ENCODE measurements at places on chromosomes 12 and 14.

GRCh38 chr12:71662849-71663560 lies 643 bp downstream of the ZFC3H1 start:
- peak; percentile 69 for DNase-seq

GRCh38 chr14:82394916-82395315 lies 861.3 kb upstream of the SEL1L start:
- DNase-seq = no peak

GRCh38 chr14:105307052-105307727 lies 6.4 kb upstream of the BRF1 start:
- no peak for DNase-seq

GRCh38 chr14:69963966-69964365 lies 84.8 kb downstream of the SMOC1 start:
- DNase-seq = no peak

GRCh38 chr12:109098183-109098604 lies 797 bp downstream of the UNG start:
- DNase-seq = no peak

DNA sequence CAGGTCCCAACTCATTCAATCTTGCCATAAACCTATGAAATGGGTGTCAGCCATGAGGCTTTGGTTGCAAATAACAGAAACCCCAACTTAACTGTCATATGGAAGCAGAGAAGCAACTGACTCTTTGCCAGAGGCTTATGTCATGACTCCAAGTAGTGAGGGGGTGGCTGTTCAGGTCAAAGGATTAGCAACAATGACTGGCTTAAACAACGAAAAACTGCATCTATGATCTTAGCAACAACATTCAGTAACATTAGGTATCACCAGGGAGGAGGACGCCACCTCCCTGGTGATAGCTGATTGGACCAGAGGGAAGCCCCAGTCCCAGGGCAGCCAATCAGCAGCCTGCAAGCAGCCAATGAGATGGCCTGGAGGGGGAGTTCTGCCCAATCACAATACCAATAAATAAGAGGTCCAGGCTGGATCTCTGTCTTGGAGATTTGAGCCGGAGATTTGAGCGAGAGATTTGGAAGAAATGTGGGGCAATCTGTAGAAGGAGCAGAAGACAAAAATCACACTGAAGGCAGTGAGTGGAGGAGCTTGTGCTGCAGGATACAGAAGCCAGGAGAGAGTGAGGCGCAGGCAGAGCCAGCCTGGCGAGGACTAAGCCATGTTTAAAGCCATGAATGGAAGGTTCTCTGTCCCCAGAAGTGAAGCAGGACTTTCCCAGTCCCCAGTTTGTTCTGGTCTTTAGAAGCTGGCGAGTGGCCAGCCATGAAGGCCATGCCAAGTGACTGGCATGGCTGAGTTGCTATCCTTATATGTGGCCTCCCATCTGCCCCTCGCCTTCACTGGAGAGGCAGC lies 93.3 kb downstream of the CALM1 start:
- DNase-seq = no peak

GRCh38 chr12:83052890-83053541 lies 366.3 kb downstream of the TMTC2 start:
- no peak for DNase-seq

- DNase-seq = no peak
These were observed 13.1 kb downstream of the CCDC85C start for GRCh38 chr14:99590746-99591555.
